ENCODE measurements at places on chromosomes 12 and 14. TPM values are rescaled to one million over a fixed set of nuclear protein-coding genes. Genes with fewer than 3 reads are reported as not detected.

CCDC184 gene
- 1.2 TPM for total RNA-seq

OR4E2 gene
- total RNA-seq: not detected

HOXC9 gene
- not detected for total RNA-seq

DNA sequence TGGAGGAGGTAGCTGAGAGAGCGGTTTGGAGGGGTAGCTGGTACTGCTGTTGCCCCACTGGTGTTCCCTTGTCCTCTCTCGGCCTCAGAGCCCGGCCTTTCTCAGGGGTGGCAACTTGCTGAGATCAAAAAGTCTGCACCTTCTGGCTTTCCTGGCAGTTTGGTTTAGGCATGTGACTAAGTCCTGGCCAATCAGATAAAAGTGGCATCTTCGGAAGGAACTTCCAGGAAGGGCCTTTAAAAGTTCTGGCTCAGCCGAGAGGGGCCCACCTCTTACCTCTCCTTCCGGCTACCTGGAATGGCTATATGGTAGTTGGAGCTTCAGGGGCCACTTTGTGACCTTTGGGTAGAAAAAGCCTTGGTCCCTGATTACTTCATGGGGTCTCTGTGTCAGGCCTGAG is 152.6 kb downstream of the GLT1D1 start:
- DNase-seq: no peak
